CD4-positive, alpha-beta memory T cell (primary cell): ENCODE measurements at places on chromosomes 1 and 21. TPM values are rescaled to one million over a fixed set of nuclear protein-coding genes. Genes with fewer than 3 reads are reported as not detected.

DNA sequence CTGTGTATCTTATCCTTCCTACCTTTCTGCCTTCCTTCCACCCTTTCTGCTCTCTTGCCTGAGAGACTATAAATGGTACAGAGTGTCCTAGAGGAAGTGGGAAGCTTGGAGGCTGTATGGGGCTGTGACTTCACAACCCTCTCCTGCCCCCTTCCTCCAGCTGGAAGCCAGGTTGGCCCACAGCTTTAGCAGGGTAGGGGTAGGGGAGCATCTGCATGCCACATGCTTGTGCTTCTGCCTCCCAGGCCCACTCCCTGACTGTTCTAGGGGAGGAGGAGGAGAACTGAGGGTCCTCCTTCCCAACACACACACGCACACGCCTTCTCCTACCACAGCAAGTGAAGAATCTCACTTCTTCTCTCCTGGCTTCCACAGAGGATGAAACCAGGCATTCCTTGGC is 3.9 kb upstream of the SLC27A3 start:
- no peak for DNase-seq

- no peak for DNase-seq
Observed at GRCh38 chr1:36814083-36814482, 220.2 kb downstream of the GRIK3 start.

The ARHGEF16 gene
- 0.22 TPM for total RNA-seq

DNA sequence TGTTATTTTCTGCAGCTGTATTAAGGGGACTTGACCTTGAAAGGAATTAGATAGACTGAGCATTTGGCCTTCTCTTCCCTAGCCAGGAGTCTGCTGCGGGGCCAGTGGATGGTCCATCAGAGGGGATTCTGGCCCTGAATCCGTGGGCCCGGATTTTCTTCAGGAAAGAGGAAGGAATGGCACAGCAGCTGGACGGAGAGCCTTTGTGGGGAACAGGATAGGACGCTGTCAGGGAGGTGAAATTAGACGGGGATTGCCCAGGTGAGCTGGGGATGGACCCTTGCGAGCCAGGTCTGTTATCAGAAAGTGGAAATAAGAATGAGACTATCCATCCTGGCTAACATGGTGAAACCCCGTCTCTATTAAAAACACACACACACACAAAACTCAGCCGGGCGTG is 1.7 kb upstream of the C2CD2 start:
- DNase-seq: no peak

The DDAH1 gene
- total RNA-seq: not detected

DNA sequence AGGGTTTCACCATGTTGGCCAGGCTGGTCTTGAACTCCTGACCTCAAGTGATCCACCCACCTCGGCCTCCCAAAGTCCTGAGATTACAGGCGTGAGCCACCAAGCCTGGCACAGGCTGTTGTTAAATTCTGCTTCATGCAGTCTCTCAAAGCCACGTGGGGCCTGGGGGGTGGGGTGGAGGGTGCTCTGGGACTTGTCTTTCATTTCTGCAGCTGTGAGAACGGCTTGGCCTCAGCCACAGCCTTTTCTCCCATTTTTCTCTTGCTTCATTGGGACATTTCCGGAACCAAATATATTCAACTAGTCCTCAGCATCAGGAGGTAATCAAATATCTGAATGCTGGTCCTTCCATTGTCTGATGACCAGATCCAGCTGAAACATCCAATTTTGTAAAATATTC is 27.6 kb upstream of the KCNE2 start:
- no peak for DNase-seq

DNA sequence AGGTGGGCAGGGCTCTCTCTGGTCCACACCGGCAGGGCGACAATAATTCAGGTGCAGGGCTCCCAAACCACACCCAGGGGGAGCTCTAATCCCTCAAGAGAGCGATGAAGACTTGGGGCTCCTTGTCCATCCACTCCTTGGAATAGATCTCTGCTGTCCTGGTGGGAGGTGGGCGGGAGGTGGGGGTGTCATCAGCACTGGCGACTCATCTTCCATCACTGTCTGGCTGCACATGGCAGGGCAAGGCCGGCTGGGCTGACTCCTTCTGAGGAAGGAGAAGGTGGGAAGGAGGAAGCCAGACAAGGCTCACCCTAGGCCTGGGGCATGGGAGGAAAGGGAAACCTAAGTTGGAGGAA is 29.3 kb downstream of the TNNT2 start:
- no peak for DNase-seq

The CHML gene
- 7.5 TPM for total RNA-seq

The KRTAP11-1 gene
- total RNA-seq: not detected

DNA sequence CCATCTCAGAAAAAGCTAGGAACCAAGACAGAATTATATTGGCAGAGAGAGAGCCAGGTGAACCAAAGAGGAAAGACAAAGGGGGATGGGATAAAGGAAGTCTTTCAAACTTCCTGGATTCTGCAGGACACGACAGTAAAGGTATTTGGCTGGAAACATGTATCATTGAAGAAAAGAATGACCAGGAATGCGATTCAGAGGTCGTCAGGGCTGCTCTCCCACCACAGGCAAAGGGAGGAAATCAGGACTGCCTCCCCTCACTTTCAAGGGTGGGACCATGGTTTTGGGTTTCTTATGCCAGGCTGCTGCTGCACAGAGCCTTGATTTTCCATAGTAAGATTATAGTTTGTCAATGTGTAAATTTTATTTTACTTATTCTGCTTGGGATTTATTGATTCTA is 848.8 kb downstream of the BRINP3 start:
- DNase-seq: no peak

DNA sequence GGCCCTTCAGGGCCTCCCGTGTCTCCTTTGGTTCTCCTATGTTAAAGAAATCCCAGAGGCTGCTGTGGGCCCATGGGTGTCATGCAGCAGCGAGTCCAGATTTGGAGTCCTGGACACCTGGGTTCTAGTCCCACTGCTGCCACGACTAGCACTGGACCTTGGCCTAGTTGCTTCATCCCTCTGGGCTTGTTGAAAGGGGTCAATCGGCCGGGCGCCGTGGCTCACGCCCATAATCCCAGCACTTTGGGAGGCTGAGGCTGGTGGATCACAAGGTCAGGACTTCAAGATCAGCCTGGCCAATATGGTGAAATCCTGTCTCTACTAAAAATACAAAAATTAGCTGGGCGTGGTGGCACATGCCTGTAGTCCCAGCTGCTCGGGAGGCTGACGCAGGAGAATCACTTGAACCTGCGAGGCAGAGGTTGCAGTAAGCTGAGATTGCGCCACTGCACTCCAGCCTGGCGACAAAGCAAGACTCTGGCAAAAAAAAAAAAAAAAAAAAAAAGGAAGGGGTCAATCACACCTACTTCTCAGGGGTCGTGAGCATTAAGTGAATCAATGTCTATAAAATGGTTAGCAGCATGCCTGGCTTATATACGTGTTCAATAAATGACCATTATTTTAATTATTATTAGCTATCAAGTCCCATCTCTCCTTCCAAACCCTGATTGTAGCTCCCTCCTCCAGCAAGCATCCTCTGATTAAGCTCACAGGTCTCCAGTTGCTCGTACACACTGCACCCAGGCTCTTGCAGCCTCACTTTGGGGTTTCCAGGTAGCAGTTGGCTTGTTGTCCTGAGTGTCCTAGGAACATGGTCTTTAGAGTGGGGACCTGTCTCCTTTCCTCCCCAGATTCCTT is 43.8 kb downstream of the KIRREL1 start:
- DNase-seq: no peak

GRCh38 chr1:15948091-15948591 is 27.8 kb downstream of the ZBTB17 start:
- DNase-seq: no peak

- DNase-seq: no peak
Observed at GRCh38 chr1:61280452-61280851, 198.1 kb downstream of the NFIA start.

DNA sequence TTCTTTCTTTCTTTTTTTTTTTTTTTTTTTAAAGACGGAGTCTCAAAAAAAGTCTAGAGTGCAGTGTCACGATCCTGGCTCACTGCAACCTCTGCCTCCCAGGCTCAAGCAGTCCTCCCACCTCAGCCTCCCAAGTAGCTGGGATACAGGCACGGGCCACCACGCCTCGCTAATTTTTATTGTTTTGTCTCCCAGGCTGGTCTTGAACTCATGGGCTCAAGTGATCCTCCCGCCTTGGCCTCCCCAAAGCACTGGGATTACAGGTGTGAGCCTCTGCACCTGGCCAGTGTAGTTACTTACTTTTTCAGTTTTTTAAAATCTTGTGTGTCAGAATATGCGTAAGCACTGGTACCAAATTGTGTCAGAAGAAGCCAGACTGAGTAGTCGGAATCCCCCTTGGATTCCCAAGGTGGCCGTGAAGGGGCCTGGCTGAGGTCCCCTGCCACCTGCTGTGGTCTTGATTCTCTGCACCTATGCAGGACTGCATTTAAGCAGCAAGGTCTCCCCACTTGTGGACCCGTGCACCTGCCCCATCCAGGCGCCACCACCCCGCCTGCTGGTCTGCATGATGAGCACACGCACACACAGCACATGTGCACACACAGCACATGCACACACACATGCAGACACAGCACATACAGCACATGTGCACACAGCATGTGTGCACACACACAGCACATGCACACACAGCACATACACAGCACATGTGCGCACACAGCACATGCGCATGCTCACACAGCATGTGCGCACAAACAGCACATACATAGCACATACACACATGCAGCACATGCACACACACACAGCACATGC is 47.5 kb downstream of the PCNT start:
- DNase-seq: no peak

DNA sequence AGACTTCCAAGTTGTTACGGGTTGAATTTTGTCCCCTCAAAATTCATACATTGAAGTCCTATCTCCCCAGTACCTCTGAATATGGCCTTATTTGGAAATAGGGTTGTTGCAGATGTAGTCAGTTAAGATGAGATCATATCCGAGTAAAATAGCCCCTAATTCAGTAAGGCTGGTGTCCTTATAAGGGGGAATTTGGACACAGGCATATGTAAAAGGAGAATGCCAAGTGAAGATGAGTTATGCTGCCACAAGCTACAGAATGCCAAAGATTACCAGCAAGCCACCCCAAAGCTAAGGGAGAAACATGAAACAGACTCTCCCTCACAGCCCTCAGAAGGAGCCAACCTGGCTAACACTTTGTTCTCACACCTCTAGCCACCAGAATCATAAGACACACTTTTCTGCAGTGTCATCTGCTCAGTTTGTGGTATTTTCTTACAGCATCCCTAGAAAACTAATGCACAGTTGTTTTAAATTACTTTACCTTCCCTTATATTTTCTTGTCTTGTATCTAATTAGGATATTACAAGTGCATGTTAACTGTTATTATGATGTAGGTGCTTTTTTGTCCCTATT is 43.3 kb upstream of the PRDX6 start:
- DNase-seq: no peak

The KCNT2 gene
- total RNA-seq: not detected

- no peak for DNase-seq
Observed at GRCh38 chr1:53822931-53823330, 15.2 kb downstream of the NDC1 start.

- no peak for DNase-seq
Observed at GRCh38 chr1:44803312-44804095, 3.3 kb downstream of the PLK3 start.

GRCh38 chr1:156889802-156890580 is 3.5 kb upstream of the PEAR1 start:
- peak; percentile 47 for DNase-seq

- no peak for DNase-seq
Observed at GRCh38 chr1:187275985-187276575, 447.3 kb downstream of the PLA2G4A start.
